ENCODE measurements at places on chromosomes 7 and 10.
A peak's percentile ranks its signal among the peaks of the same experiment; 100 is the strongest.

GRCh38 chr10:49457686-49458085 lies 61.8 kb upstream of the DRGX start:
- no peak for DNase-seq

- DNase-seq, result no peak
Measured at GRCh38 chr10:62018131-62018911, 116.8 kb downstream of the ARID5B start.

DNA sequence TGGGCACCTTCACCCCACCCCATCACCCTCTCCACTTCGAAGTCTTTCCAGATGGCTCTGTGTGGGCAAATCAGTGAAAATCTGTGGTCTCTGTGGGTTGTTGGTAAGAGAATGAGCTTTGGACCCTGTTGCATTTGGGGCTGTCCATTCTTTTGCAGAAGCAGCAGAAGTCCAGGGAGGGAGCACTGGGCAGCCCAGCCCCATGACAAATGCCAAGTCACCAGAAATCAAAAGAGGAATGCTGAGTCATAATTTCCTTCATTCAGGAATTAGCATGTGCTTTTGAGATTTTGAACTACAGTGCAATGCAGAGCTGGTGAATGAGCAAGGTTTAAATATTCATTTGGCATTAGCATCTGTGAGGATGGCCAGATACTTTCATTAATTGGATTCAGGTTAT lies 556.2 kb downstream of the LRMDA start:
- no peak for DNase-seq

- DNase-seq, result peak; percentile 21
Measured at GRCh38 chr7:76262683-76263402, 39.6 kb upstream of the HSPB1 start.

- no peak for DNase-seq
Measured at GRCh38 chr10:129199826-129200225, 267.2 kb upstream of the MGMT start.

DNA sequence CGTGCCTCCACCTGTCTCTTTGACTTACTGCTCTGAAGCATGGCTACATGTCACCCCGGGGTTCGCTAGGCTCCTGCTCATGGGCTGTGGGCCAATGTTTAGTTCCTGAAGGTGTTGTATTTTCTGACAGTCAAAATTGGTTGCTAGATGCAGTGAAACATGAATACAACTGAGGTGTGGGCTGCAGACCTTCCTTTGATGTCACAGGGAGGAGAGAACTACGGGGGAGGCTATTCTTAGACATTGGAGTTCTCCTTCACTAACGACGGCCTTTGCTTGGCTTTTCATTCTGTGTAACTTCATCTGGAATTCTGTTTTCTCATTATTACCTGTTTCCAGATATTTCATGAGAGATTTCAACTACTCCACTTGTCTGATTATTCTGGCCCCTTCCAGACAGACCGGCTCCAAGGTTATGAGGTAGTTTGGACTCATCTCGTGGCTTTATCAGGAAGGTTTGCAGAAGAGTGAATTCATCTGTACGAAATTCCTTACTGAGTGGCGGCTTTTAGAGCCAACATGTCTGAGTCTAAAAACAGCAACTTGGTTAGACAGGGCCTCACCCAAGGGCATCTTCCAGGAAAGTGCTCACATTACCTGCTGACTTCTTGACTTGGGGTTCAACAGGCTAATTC lies 774.7 kb downstream of the SUGCT start:
- no peak for DNase-seq

DNA sequence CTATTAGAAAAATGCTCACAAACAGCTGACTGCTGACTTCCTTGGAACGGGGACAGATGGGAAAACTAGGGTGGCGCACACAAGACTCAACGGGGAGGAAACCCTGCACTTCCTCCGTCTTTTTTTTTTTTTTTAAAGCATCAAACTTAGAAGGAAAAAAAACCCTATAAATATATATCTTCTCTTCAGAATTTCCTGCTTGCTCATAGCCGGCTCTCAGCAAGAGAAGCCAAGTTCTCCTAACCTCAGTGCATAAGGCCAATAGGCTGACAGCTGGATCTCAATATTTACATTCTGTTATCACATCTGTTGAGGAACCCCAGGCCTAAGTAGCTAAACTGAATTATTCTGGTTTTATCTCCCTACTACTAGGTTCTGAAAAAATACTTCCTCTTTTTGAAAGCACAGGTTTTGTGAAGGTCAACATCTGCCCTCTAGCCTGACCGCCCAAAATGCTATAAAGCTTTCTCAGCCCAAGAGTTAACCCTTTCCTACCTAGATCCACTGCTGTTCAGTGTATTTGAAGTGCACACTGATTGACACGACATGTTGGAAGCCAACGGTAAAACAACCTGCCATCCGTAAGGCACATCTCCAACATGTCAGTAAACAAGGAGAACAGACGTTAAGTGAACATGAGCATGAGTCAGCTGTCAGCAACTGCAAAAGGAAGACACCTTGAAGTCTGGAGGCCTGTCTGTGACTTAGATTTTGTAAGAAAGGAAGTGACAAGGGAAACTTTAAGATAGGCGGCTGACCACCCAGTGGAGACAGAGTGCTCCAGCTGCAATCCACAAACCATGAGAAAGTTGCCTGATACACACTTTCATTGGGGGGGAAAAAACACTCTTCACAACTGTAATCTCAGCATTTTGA lies 83.8 kb downstream of the EBLN1 start:
- DNase-seq, result no peak

DNA sequence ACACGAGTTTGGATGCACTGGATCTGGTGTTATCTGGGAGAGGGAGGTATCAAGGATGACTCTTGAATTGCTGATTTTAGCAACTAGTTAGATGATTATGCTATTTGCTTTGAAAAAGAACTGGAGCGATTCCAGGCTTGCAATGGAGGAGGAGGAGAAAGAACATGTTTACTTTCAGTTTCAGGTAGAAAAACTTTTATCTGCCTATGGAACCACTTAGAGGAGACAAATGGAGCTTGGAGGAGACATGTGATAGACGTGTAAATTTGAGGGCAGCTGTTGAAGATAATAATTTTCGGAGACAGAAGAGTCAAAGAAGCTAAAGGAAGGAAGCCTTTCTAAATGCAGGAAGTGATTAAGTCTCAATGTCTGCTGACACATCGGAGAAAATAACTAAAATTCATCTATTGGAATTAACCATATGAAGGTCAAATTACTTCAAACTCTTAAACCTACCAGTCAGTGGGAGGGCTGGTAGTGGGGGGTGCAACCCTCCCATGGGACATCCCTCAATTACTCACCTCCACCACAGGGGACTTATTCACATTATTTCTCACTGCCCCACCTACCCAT lies 56.4 kb upstream of the GNAI1 start:
- DNase-seq, result no peak

All from CD4-positive, alpha-beta T cell treated with Interleukin-2 at 100 ng/mL for 4 hours (primary cell).